ENCODE measurements at places on chromosomes 12 and 14.

GRCh38 chr12:1863823-1864222, 43.5 kb downstream of the LRTM2 start:
- no peak for DNase-seq

GRCh38 chr14:83994020-83994419, 1535.9 kb upstream of the FLRT2 start:
- no peak for DNase-seq

DNA sequence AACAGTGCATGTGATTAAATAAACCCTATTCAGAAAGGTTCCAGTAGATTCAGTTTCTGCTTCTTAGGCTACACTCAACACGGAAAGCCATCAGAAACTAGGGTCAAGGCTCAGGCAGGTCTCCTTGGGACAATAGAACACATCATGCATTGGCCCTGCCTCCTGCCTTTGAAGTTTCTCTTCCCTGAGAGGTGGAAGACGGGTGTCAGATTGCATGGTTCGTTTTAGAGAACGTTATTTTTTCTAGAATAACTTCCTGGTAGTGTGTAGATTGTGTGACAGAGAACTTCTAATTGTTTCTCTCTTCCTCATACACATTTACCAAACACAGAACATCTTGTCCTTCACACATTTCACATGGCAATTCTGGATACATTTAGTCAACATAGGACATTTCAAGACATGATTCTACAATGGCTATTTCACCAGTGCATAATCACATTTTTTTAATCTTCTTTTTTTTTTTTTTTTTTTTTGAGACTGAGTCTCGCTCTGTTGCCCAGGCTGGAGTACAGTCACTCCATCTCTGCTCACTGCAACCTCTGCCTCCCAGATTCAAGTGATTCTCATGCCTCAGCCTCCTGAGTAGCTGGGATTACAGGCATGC, 106.6 kb upstream of the AMN1 start:
- DNase-seq, result no peak

- peak; percentile 41 for DNase-seq
Observed at GRCh38 chr12:45498645-45499044, 230.9 kb upstream of the ARID2 start.

GRCh38 chr14:51653079-51653774, 1.5 kb downstream of the FRMD6 start:
- DNase-seq, result no peak

DNA sequence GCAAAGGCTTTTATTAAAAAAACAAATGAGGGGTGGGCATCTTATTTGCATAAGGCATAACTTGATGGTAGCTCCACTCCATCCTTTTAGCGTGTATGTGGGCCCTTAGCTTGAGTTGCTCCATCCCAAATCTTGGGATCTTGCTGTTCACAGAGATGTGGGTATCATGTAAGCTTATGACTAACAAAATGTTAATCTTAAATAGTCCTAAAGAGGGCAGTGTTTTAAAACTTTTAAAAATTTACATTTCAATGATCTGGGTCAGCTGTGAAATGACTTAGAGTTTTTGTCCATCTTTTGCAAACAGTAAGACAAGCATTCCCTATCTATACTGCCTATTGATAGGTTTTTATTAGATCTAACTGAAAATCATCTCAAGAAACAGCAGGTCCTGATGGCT, 86.0 kb downstream of the SLCO1A2 start:
- DNase-seq, result no peak

DNA sequence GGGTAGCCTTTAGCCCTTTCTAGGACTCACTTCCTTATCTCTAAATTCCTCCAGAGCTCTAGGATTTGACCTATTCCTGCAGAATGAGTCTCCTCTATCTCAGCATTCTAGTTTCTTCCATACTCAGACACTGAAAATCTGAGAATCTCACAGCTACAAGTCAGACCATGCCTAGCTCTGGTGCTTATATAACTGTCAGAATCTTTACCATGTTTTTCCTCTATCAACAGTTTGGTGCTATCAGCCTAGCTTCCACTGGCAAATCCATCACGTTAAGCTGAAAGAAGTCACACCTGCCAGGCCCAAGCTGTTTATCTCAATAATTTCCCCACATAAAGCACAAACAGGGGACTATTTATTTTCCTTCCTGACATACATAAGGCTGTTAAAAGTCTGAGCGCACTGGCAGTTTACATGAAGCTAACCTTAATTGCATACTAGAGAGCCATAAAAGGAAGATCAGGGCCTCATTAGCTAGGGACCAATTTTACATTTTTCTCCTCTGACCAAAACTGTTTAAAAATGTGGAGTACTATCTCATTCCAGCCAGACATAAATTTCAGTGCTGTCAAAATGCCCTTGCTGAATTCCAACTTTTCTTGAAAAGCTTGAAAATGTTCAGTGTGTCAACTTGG, 270.5 kb downstream of the C12orf75 start:
- DNase-seq, result no peak

Data from HL-60 (cell line).